Fibroblast of skin of abdomen (primary cell): ENCODE measurements at places on chromosomes 2 and 18.
A peak's percentile ranks its signal among the peaks of the same experiment; 100 is the strongest.

DNA sequence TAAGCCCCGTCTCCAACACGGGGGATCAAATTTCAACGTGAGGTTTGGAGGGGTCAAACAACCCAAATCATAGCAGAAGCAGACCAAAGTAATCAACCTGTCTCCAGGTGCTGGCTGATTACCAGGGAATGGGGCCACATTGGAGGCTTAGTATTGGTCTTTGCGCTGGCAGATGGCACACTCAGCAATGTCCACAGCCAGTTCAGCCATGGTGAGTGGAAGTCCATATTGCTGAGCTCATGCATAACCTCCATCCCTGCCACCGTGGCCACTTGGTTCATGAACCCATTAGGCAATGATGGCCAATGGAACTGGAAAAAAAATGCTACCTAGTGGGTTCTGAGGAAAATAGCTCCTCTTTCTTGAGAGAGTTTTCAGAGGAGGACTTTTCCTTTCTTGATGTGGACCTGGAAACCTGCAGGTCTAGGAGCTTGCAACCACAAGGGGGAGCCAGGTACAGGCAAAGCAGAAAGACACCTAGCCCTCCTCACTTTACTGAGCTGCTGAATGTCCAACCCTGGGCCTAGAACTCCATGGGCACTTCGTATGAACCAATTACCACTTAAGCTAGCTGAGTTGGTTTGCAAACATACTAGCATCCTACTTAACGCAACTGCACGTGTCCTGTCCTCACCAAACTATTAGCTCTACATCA lies 128.0 kb upstream of the GYPC start:
- peak; percentile 16 for DNase-seq

DNA sequence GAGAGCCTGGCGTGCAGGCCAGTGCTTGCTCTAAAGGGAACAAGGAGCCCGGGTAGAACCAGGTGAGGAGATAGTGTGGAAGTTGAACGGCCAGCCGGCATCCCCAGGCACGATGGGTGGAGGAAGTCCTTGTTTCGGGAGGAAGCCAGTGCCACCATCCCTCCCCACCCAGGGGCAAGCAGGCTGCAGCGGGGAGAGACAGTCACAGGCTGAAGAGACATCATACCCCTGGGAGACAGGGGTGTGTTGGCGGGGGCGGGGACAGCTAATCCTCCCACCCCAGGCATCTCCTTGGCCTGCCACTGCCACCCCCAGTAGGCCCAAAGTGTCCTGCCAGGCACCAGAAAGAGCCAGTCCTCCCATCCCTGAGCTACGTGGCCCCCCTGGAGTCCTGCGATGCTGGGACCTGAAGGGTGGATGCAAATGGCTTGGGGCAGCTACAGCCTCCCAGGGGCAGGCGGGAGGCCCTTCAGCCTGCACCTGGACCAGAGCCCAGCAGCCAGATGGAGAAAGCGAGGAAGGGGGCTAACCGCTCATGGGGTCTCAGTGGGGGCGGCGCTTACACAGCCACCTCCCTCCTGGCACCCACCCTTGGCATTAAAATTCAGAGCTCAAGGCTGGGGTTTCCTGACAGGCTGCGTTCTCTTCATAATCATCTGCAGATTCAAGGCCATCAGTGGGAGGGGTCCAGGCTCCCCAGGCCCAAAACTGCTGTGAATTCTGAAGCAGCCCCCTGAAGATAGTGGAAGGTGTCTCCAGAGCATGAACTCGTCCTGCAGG lies 14.8 kb upstream of the GPR55 start:
- no peak for DNase-seq

DNA sequence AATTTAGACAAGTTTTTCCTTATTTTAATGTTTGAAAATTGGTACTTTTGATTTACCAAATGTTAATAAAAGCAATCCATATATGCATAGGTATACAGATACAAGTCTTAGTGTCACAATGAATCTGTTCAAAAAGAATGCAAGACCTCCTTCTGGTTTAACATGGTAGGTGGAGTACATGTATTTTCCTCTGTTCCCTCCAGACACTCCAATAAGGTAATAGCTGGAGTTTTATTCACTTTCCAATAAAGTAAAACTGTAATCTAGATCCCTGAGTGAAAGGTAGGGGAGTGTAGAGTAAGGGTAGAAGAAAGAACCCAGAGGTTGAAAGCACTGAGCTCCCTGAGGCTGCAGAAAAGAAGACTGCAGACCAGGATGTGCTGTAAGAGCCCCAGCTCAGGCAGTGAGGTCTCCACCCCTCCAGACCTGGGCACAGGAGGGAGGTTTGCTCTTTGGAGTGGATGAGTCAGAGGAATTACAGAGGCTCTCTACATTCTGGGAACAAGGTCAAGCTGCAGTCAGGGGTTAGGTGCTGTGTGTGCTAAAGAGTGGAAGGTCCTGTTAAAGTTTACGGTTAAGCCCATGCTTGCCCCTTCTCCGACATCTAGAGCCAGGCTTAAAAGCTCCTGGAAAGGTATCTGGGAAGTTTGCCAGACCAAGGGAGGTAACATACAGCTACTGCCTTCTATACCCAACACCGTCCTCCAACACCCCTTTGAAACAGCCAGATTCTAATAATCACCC lies 27.6 kb upstream of the STAT1 start:
- no peak for DNase-seq

DNA sequence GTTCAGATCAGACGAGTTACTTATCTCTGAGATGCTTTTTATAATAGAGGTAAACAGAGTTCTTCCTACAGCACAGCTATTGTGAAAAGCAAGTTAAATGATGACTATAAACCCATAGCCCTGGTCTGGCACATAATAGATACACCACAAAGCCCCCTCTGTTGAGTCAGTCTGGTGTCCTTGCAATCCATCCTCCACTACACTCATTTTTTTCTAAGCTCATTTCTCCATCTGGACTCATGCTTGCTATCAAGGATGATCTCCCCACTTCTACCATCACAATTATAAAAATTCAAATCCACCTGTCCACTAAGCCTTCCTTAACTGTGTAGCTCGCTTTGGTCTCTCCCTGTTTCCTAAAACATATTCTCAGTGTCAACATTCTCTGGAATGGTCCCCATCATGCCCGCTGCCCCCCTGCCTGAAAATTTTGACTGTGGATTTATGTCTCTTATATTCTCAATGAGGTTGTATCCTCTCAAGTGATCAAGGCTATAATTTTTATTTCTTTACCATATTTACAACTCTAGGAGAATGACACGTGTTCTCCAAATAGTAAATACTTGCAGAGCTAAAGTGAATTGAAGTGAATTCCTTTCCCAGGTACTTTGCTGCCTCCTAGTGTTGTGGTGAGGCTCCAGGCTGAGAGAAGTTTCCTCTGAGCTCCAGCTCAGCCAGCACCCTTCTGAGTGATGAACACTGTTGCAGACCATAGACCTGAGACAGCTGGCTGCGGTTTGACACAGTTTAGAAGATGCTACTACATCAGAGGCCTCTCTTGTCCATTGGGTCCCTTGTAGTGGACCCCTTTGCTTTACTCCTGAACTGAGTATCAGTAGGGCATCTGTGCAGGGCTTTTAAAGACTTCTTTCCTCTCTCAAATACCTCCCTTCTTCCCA lies 108.7 kb downstream of the DPP10 start:
- peak; percentile 8 for DNase-seq

GRCh38 chr18:14945984-14946383 lies 198.0 kb downstream of the ANKRD30B start:
- no peak for DNase-seq
